IMR-90 (cell line): ENCODE measurements at places on chromosomes 11 and 22.

GRCh38 chr11:63911876-63912275 lies 5.1 kb downstream of the RCOR2 start:
- no peak for DNase-seq

GRCh38 chr11:117603932-117604331 lies 193.1 kb downstream of the DSCAML1 start:
- DNase-seq, result no peak

GRCh38 chr22:19811811-19812771 lies 42.6 kb downstream of the GNB1L start:
- DNase-seq, result no peak

DNA sequence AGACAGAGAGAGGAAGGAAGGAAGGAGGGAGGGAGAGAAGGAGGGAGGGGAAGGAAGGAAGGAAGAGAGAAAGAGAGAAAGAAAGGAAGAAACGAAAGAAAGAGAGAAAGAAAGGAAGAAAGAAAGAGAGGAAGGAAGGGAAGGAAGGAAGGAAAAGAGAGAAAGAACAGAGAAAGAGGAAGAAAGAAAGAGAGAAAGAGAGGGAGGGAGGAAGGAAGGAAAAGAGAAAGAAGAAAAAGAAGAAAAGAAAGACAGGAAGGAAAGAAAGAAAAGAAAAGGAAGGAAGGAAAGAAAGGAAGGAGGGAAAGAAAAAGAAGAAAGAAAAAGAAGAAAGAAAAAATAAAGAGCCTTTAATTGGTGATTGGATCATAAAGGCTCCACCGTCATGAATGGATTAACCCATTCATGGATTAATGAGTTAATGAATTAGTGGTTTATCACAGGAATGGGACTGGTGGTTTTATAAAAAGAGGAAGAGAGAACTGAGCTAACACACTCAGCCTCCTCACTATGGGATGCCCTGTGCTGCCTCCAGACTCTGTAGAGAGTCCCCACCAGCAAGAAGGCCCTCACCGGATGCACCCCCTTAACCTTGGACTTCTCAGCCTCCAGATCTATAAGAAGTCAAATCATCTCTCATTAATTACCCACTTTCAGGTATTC lies 9.0 kb upstream of the PLAAT2 start:
- DNase-seq, result no peak

- DNase-seq, result peak; percentile 92
Observed at GRCh38 chr11:93020248-93021046, 51.0 kb downstream of the MTNR1B start.

- DNase-seq, result no peak
Observed at GRCh38 chr11:106627694-106628093, 390.6 kb downstream of the GUCY1A2 start.

DNA sequence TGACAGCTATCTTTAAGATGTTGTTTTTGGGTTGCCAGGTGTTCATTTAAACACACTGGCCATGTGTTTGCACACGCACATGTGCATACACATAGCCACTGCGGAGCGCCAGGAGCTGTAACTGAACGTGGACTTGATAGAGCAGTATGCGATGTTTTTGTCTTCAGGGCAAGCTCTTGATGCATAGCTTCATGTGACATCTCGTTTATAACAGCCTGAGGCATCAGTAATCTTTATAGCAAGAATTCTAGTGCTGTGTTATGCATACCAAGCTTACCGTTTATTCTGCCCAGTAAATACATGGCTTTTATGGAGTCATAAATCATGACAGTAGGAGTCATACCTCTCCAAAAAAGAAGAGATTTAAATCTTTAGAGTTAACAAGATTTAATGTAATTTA lies 87.0 kb downstream of the ATXN10 start:
- no peak for DNase-seq

GRCh38 chr11:12554122-12554521 lies 120.1 kb upstream of the TEAD1 start:
- no peak for DNase-seq

DNA sequence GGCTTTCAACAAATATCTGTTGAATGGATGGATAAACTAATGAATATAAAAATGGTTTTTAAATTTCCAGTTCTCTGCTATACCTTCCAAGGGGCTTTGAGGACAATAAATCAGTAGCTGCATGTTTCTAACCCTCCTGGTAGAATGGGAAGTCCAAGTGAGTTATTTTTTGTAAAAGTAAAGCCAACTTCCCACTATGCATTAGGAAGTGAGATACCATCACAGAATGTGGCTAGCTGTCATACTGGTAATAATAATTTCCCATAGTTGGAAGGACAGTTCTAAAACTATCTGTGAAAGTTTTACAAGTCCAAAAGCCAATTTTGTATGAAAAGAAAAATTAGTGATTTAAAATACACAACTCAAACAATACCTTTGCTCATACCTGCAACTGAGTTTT lies 50.0 kb downstream of the TMEM123 start:
- DNase-seq, result no peak

DNA sequence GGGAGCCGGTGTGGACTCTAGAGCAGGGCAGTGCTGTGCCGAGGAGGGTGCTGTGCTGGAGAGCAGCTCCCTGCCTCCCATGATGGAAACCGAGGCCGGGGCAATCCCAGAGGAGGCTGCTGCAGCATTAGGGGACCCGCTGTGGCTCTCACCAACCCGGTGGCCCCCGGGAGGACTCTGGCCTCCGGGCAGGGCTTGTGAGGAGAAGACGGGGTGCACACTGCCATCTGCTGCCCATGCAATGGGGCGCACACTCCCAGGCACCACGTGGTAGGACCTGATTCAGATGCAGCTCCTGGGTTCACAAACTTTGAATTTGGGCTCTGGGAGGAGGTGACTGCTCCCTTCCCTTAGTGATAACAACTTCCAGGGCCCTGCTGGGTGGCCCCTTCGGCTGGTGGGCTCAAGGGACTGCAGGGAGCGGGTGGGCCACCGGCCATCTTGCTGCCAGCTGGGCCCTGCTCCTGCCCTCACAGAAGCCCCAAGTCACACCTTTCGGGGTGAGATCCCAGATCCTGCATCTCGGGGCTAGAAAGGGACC lies 93.8 kb upstream of the FGF3 start:
- peak; percentile 20 for DNase-seq

DNA sequence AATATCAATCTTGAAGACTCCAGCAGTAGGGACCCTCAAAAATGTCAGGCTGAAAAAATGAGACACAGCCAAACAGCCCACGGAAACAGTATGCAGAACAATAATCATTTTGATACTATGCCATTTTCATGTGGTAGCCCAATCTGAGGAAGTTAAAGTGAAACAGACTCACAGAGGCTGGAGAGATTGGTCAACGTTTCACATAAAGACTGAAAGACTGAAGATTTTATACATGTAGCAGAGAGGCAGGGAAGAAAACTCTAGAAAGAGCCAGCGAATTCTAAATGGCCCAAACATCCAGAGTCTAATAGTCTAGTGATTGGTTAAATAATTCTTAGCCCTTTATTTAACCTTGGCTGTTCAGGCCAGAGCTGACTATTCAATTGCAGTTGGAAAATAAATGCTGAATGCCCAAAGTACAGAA lies 49.4 kb downstream of the MAML2 start:
- no peak for DNase-seq

- no peak for DNase-seq
Observed at GRCh38 chr11:117426941-117427340, 99.3 kb downstream of the CEP164 start.

DNA sequence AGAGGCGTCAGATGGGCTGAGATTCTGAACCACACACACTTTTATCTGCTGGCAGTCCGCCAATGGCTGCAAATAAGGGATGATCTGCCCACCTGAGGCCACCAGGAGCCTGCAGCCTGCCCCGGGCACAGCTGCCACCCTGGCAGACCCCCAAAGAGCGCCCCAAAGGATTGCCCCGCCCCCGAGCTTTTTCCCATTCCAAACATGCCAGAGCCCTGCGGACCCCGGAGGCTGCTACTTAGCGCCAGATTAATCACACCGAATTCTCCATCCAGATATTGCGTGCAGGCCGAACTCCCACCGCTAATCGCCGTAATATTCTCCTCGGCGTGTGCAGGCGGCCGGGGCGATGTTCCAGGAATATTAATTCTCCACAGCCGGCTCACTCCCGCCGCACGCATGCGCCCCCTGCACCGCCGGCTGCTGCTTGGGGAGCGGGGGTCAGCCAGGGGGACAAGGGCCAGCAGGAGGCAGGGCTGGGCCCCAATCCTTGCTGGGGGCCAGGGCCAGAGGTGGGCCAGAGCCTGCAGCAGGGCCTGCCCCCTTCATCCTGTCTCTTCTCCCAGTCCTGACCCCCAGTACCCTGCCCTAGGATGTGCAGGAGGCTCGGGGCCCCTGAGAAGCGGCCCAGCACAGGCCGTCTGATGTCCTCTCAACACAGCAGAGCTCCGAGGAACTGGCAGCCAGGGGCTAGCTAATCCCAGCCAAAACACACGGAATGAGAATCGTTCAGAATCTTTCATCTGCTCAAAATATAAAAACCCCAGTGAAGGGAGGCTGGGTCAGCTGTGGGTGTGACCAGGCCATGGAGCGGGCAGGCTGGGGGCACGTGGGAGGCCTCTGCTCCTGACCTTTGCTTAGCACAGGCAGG lies 19.5 kb upstream of the TCF20 start:
- no peak for DNase-seq

GRCh38 chr11:813456-814096 lies 3.8 kb downstream of the RPLP2 start:
- DNase-seq, result no peak

DNA sequence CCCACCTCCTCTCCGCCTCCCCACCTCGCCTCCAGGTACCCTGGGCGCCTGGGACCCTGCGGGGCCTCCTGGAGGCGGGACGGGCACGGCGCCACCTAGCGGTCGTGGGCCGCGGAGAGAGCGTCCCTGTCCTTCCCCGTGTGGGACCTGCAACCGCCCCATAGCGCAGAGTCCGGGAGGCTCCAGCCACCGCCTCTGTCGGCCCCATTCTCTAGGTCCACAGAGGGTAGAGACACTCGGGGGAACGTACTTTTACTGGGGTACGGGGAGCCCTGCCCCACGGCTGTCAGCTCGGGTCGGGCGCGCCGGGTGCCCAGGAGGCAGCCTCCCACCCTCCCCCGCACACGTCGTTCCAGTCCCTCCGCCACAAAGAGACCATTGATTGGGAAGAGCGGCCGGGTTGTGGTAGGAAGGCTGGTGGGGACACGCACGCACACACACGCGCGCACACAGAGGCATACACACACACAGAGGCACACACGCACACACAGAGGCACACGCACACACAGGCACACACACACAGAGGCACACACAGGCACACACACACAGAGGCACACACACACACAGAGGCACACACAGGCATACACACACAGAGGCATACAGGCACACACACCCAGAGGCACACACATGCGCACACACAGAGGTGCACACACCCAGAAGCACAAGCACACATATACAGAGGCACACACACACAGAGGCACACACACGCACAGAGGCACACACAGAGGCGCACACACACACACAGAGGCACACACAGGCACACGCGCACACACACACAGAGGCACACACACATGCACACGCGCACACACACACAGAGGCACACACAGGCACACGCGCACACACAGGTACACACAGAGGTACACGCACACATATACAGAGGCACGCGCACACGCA lies 12.6 kb upstream of the NECTIN1 start:
- DNase-seq, result no peak

DNA sequence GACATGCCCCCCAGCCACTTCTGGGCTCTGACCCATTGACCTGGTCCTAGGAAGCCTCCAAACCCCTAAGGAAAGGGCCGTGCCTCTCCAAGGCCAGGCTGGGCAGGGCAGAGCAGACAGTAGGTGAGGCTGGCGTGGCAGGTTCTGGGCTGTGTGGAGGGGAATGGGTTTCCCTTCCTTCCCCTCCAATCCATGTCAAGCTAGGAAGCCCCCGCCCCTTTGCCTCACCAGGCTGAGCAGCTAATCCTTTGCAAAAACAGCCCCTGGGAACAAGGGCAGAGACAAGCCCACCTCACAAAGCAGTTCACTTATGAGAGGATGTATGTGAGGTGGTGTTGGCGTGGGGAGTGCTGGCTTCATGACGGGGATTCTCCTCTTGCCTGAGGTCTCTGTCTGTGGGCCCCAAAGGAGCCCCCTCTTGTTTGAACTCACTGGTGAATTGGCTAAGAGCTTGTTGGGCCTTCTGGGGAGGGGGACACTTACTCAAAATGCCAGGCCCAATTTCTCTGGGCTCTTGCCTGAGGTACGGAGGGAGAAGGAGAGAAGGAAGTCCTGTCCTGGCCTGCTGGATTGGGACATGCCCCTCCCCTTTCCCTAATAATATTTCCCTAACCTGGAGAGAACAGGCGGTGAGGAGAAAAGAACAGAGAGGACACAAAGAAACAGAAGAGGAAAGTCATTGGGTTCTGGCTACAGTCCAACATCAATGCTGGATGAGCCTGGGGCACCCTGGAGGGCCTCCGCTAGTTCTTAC lies 1.6 kb upstream of the TRIM29 start:
- DNase-seq, result no peak

GRCh38 chr11:15346907-15347306 lies 232.2 kb downstream of the INSC start:
- no peak for DNase-seq

DNA sequence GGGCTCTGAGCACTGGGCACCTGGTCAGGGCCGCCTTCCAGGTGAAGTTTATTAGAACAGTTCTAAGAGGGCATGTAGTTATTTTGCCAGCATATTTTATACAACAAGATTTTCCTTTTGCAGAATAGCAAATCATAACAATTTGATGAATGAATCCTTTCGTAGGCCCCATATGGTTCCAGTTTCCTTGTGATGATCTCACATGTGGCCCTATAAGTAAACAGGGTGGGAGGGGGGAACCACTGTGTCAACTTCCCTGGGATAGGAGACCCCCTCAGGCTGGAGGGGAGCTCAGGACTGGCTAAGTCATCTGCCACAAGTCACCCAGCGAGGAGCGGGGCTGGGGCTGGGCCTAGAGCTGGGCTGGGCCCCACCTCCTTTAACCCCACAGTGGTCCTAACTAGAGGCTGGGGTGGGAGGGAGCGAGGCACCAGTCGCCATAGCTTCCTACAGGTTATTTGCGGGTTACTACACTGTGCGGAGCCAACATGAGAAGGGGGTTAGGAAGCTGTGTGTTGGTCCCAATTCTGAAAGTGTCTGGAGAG lies 4.2 kb downstream of the FBLN1 start:
- no peak for DNase-seq

DNA sequence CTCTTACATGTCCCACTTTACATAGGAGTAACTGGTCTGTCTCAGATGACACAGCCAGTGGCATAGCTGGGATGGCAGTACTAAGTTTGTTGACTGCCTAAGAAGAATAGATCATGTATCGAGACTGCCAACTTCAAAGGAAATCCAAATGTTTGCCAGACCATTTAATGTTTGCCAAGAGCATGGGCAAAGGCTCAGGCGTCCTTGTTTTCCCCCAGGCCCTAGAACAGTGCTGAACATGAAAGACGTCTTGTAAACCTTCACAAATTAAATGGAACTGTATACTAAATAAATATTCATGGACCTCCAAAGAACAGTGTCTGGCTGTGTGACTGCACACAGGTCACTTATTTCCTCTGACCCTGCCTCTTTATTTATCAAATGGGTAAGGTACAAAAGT lies 234.7 kb upstream of the CCDC90B start:
- no peak for DNase-seq

DNA sequence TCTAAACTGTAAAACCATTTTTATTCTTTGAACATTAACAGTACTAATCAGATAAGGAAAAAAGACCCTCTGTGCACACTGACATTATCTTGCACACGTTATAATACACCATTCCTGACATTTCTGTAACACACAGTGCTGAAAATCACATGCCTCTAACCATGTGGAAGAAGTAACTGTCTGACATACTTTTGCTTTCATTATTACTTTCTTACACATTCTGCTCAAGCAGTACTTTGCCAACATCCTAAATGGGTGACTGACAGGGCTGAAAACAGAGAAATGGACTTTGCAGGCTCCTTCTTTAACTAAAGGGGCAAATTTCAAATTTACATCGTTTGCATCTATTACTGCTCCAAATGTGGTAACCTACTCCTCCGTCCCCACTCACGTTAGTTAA lies 22.8 kb upstream of the TP53AIP1 start:
- no peak for DNase-seq
